PC-3 (cell line): ENCODE measurements at places on chromosomes 5 and 9. TPM values are rescaled to one million over a fixed set of nuclear protein-coding genes. Genes with fewer than 3 reads are reported as not detected.

- H3K27me3 ChIP-seq = no peaks in the 10 kb centered on the region
- H3K27ac ChIP-seq = no peak overlapping the region
- no peak for DNase-seq
- H3K4me3 ChIP-seq = no peak overlapping the region
- H3K36me3 ChIP-seq = no peaks in the 10 kb centered on the region
- no peaks in the 10 kb centered on the region for H3K4me1 ChIP-seq
These were observed 59.7 kb upstream of the DAPK1 start for GRCh38 chr9:87437966-87438365.

GABRA1 gene
- not detected in 2 replicates for total RNA-seq

DNA sequence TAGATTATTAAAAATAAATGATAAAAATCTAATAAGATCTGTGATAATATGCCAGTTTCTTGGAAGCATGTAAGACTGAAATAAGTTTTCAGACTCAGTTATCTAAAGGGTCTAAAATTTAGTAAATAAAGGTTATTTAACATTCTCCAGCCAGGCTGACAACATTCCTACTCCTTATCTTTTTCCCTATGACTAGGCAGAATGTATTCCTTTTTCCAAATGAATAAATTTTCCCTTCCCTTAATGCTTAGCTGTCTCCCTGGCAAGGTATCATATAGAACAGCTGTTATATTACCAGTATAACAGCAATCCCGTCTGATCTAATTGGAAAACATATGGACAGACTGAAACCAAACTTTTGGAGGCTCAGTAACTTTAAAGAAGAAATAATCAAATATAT lies 13.0 kb downstream of the MEGF9 start:
- DNase-seq = no peak
- H3K27ac ChIP-seq = peak overlapping the region; percentile 68
- no peaks in the 10 kb centered on the region for H3K36me3 ChIP-seq
- H3K27me3 ChIP-seq = no peaks in the 10 kb centered on the region
- H3K4me3 ChIP-seq = no peak overlapping the region

DNA sequence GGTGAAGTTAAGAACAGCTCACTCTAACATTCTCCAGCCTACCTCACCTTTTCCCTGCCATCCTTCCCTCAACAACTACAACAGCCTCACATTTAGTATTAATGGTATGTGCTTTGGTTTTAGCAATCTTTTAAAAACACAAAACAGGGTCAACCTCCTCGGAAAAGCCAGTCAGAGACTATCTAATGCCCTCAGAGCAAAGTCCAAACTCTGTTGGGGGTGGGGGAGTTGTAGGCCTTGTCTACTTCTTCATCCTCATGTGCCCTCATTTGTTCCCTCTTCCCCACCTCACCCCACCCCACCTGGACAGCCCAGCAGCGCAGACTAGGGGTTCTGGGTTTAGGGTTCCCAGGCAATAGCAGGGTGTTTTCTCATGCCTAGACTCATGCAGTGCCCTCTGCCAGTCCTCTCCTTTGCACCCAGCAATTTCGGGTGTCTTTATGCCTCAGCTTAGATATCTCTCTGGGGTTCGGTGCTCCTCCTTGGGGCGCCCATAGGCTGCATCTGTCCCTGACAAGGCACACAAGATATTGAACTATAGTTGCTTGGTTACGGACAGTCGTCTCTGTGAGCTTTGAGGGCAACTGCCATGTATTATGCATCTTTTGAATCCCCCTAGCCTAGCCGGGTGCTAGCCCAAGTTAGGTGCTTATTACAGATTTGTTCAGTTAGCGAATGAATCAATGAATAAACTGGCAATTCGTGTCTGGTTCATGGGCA lies 762 bp upstream of the TCOF1 start:
- peaks cover 21% of the 10 kb centered on the region for H3K36me3 ChIP-seq
- DNase-seq = no peak
- H3K4me3 ChIP-seq = peak overlapping the region; percentile 94
- H3K27me3 ChIP-seq = no peaks in the 10 kb centered on the region
- H3K27ac ChIP-seq = no peak overlapping the region

GRCh38 chr9:34271265-34272006 lies 57.6 kb downstream of the KIF24 start:
- H3K27ac ChIP-seq = no peak overlapping the region
- peaks cover 11% of the 10 kb centered on the region for H3K4me1 ChIP-seq
- H3K4me3 ChIP-seq = no peak overlapping the region
- DNase-seq = no peak
- H3K36me3 ChIP-seq = no peaks in the 10 kb centered on the region
- no peaks in the 10 kb centered on the region for H3K27me3 ChIP-seq

GRCh38 chr5:375921-376798 lies 54.6 kb downstream of the AHRR start:
- H3K27ac ChIP-seq = no peak overlapping the region
- no peak overlapping the region for H3K4me3 ChIP-seq
- no peak for DNase-seq
- no peaks in the 10 kb centered on the region for H3K27me3 ChIP-seq

DNA sequence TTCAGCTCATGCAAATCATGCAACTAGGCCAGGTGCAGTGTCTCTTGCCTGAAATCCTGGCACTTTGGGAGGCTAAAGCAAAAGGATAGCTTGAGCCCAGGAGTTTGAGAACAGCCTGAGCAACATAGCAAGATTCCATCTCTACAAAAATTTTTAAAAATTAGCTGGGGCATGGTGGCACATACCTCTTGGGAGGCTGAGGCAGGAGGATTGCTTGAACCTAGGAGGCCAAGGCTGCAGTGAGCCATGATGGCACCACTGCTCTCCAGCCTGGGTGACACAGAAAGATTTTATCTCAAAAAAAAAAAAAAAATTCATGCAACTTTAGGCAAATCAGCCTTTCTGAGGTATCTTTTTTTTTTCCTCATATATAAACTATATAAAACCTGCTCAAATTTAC lies 35.6 kb upstream of the CCNB1 start:
- no peaks in the 10 kb centered on the region for H3K27me3 ChIP-seq
- peaks cover 8% of the 10 kb centered on the region for H3K36me3 ChIP-seq
